ENCODE measurements at places on chromosomes 5 and 9.

DNA sequence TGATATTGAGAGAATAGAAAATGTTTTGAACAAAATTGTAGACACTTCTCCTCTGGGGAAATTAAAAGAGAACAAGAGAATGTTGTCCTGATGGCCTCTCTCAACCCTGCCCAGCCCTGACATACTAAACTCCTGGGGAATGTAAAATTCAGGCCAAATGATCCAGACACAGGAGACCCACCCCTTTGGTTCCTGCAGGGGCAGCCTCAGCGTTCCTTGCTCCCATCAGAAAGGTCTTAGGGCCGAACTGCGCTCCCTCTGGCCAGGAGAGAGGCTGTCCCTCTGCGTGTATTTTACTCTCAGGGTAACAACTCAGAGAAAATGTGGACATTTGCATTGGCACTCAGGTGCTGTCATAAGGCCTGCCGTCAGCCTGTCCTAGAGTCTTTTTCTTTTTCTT is 616.3 kb upstream of the KLF4 start:
- DNase-seq = no peak

DNA sequence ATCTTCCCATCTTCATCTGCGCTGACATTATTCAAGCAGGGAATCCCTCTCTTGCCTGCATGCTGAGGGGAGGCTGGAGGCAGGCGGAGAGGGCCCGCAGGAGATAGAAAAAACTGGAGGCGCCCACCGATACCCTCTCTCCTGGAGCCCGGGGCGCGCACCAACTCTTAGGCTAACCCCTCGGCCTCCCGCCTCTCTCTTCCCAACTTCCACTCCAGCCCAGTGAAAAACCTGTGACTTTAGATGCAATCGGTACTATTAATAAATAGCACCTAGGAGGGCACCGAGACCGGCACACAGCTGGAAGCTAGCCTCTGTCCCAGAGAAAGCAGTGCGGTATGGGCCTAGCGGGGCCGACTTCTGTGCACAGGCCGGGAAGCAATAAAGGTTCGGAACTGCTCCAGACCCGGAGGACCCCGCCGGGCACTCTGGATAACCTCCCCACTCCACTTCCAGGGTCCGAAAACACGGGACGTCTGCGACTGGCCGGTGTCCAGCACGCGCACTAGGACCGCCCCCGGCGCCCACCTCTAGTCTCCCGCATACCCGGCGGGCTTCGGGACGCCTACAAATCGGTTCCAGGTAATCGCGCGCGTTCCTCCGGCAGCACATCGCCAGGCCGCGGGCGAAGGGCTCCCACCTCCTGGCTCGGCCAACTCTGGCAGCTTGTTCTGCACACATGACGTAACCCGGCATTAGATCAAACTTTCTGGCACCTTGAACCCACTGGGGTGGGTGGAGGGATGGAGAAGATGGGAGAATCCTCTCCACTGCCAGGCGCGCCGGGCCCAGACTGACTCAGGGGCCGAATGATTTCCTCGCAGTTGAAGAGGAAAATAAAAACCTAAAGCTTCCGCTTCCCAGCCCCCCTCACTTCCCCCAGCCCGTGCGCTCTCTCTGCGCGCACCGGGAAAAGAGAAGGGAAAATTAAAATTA is 1.4 kb downstream of the EFNA5 start:
- no peak for DNase-seq

DNA sequence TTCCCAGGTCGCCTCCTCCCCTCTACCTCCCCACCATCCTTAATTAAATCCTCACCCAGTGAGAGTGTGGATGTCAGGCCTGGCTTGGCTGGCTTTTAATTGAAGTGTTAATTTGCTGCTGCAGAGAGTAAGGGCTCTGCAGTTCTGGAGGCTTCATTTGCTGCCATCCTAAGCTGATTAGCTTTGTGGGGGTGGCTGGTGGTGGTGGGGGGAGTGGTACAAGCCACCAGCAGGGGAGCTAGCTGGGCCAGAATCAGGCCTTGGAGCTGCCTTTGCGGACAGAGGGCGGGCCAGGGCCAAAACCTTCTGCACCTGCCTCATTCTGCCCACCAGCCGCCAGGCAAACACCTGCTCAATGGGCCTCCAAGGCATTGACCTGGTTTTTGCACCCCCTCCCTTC is 26.8 kb upstream of the TIFAB start:
- DNase-seq = no peak

DNA sequence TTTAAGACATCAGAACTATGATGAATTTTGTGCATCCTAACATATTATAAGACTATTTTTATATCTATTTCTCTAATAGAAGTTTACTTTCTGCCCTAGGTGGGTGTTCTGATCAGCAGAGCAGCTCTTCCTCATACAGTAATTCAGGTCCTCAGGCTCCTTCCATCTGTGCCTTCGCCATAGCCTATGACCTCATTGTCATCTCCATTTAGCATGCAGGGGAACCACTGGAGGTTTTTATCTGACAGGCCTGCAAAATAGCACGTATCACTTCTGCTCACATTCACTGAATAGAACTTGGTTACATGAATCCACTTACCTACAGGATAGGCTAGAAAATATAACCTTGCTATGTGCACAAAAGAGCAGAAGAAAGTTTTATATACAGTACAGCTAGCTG is 159.4 kb upstream of the CCNH start:
- DNase-seq = no peak

DNA sequence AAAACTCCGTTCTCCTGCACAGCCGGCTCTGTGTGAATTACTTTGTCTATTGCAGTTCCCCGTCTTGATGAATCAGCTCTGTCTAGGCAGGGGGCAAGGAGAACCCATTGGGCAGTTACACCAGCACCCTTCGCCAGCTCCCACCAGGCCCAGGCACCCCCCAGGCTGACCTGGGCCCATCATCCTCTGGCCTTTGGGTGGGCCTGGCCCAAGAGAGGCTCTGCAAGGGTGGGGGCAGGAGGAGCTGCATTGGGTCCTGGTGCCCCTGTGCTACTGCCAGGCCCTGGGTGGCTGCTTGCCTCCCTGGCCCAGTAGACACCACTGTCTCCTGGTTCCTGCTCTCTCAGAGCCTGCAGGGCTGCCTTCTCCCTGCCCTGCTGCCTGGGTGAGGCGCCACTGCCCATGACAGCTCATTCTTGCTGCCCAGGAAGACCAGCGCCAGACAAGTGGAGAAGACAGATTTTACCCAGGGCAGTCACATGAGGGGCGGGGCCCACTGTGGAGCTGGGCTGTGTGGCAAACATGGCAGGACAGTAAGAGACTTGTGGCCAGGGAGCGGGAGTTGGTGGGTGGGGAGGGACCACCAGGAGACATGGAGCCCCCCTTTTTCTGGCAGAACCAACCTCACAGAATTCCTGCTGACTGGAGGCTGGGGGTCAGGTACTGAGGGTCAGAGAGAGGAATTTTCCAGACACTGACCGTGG is 67.2 kb downstream of the MRPL36 start:
- no peak for DNase-seq

DNA sequence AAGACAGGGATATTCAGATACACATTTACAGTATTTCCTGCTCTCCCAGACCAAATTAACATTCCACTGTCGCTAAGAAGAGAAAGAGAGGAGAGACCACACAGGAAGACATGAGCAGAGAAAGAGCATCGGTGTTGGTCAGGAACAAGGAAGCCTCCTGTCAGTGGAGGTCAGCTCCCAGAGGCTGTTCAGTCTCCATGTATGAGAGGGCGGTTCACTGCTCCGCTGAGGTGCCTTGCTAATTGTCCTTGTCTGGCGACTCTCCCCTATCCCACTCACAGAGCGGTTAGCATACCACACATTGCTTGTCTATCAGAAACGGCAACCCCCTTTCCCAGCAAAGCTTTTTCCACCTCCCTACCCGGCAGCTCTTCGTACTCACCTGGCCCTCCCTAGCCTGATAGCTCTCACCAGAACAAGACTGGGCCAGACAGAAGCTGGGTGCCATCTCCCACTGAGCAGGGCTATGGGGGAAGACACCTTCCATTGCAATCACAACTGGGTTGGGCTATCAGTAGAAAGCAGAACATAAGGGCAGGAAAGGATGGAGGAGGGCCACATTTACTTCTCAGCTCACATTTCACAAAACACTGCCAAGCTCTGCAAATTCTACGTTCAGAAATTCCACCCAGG is 58.6 kb upstream of the LMNB1 start:
- DNase-seq = no peak

GRCh38 chr9:100579665-100580064 is 1.8 kb downstream of the CAVIN4 start:
- no peak for DNase-seq

DNA sequence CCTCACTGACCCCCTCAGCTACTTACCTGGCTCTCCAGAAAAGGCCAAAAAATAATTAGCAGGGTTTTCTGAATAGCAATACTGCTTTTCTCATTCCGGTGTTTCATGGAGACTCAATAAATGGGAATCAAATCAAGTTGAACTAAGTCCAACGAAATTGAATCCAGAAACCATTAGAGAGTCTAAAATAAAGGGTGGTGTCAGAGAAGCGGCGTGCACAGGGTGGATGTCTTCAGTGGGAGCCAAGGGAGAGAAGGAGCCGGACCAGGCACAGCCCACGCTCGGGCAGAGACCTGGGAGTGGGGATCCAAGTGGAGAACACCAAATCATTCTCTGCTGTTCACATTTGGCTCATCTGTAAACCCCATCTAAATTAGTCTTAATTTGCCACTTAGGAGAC is 40.2 kb upstream of the WWC1 start:
- no peak for DNase-seq

DNA sequence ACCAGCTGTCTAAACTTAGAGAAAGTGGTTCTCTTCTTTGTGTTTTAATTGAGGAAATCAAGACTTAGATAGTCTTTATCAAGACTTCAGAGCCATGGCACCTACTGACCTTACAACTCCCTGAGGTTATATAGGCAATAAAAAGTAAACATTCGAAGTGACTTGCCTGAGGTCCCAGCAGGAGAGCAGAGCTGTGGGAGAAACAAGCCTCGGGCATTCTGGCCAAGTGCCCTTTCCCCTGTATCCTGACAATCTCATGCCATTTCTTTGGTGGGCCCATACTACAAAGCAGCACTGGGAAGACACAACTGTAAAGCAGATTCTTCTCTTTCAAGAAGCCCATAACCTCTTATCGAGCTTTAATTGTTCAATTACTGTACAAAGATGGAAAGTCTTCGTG is 23.1 kb downstream of the FREM1 start:
- DNase-seq = no peak

DNA sequence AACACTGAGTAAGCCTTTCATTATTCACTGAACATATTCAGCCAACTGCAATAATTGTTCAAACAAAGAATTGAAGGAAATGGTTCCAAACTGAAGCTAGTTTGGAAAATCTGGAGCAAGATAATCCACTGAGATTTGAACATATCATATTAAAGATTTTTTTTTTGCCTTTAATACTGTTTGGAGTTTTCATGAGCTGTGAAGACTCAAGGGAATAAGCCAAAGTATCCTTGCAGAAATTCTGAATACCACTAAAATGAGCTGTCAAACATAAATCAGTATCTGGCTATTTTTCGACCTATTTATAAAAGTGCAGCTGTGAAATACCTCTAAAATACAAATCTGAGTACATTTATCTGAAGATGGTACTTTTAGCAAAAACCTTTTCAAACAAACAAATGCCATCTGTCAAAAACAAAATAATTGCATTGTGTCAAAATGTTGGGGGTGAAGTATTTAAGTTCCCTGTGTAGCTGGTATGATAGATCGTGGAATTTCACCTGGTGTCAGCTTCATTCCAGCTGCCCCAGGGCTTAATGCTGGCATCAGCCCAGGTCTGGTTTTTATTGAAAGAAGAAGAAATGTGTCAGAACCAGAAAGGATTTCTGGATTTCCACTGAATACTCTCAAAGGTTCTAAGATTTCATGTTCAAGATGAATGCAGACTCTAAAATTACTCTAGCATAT is 149.0 kb upstream of the GRAMD2B start:
- no peak for DNase-seq

DNA sequence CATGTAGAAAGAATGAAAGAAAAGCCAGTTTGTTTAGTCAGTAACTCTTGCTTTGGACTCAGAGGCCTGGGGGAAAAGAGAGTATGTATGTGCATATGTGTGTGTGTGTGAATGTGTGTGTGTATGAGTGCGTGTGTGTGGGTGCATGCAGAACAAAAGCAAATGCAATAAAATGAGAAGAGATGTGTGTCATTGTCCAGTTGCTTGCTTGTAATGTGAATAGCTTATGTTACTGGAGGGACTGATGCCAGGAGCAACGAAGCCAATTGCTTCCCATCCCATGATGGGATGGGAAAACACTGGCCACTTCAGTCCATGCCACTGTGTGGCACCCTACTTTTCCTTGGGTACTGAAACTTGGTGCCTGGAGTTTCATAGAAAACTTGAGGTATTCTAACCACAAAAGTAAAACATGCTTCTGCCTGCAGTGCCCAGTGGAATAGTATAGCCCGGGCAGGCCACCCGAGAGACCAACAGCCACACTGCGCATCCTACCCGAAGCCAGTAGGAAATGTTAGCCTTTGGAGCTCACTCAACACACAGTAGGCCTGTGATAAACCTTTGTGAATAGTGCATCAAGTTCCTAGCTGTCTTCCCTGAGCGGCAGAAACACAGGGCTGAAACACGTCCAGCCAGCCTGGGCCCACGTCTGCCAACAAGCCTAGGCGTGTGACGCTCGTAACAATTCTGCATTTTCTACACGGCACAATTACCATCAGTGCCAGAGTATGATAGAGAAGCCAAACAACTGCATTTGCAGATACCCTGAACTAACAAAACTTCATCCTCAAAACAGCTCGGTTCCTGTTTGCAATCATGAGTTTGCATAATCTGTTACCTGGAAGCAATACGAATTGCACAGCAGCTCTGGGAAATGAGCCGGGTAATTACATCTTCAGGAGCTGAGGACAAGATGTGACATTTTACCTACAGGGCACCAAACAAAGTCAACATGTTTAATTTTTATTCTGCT is 198.1 kb downstream of the SYK start:
- no peak for DNase-seq

DNA sequence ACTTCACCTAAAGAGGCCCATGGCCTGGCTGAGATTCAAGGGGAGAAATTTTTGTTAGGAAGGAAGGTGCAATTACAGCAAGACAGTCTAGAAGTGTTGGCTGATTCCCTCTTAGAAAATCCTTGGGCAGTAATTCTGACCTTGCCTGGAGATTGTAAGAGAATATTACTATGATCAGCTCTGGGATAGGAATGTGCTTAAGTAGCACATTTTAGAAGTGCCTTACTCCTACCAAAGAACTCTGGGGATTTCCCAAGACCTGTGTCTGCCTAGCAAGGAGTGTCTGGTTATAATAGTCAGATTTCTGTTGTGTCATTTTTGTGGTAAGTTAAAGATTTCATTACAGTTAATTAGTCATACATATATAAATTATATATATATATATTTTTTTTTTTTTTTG is 52.3 kb downstream of the NLN start:
- DNase-seq = no peak

DNA sequence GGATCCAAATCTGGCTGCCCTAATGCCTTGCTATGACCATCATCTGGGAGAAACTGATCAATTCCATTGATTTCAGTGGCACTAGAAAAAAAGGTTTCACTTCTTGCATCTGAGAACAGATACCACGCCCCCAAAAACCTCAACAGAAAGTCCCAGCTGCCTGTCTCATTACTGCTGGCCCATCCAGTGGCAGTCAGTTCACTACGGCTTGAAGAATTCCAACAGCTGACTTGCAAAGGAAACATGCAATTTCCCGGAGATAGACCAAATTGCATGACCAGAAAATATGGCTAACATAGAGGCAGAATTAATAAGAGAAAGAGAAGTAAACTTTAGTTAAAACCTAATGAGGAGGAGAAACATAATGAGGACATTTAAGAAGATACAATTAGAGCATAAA is 48.6 kb downstream of the UGCG start:
- DNase-seq = no peak

Data from NCI-H1092 (cell line).